ENCODE measurements at places on chromosomes 7 and 10.

GRCh38 chr10:123781324-123781900 is 110.2 kb downstream of the CPXM2 start:
- no peak for DNase-seq

DNA sequence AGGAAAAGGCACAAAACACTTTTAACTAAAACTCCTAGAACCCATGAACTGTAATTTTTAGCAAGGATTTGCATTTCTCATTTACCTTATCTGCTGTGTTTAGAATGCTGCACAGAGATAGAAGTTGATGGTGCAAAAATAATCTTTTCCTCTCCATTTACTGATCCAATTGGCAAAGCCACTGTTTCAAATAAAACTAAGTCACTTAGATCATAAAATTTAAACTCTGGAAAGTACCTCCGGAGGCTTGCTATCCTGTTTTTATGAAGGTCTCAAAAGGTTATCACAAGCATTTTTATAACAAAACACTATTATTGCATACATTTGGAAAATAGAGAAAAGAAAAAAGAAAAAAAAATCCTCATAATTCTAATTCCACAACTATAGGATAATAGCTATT is 7.6 kb downstream of the CPA2 start:
- DNase-seq = no peak

DNA sequence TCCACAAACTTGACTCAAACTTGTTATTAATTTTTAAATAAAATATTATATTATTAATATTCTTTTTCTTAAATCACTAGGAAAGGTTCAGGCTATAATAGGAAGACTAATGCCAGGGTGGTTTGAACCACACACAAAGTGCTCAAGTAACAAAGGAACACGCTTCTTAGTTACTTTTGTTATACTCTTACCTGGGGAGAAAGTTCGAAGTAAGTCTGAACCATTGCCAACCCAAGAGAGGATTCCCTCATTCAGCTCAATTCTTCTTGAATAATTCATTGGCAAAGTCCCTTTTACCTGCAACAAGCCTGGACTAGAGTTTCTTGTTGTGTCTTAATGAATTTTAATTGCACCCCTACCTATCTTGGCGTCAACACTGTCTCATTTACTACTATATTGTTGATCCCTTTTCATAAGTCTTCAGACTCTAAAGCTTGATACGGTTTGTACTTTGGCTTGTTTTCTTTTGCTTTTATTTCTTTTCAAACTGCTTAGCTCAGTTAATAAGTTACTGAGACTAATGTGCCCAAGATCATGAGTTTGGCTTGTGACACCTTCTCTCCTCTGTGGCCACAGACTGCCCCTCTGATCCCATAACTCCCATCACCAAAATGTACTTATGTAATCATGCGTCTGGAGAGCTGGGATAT is 10.2 kb upstream of the C10orf67 start:
- no peak for DNase-seq

DNA sequence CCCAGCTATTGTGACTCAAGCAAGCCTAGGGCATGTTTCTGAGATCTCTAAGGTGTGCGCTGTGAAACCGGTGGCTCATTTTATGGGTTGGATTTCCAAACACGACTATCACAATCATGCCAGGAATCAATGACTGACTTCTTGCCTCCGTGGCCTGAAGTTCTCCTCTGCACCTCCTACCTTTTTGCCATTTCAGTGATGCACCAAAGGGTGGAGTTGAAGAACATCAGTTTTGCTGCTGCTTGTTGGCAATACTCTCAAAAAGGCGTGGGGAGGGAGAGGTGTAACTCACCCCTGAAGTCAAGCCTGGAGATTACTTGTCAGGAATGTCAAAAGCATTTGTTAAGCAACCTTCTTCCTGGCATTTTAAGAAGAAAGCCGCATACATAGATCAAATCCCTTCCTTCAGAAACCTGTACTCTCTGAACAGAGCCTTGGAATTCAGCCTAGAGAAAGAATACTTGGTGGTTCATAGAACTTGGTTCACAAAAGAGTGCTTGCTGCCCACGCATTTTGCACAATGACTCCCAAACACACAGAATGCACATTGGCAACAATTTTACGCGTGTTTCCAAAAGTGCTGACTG is 41.0 kb downstream of the KIAA1217 start:
- no peak for DNase-seq

All from stimulated activated CD4-positive, alpha-beta T cell treated with anti-CD3 and anti-CD28 coated beads, Interleukin-1b, Interleukin-23, amount 100 ng/mL, for 1 hour (primary cell).